ENCODE measurements at places on chromosomes 2 and 18.

DNA sequence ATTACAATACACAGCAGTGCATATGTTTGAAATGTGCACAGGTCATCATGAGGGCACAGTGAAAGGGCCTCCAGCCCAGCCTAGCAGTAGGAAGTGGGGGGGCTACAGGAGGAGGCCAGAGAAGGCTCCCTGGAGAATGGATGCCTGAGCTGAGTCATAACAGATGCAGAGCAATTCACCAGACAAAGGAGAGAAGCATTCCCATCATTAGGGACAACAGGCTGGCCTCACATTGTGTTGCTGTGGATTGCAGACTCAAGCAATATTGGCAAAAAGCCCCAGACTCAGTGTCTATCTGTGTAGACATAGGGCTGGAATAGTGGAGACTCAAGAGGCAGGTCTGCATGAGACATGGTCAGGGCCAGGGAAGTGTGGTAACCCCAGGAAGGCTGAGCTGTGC, 329.9 kb downstream of the DLGAP1 start:
- no peak for DNase-seq

DNA sequence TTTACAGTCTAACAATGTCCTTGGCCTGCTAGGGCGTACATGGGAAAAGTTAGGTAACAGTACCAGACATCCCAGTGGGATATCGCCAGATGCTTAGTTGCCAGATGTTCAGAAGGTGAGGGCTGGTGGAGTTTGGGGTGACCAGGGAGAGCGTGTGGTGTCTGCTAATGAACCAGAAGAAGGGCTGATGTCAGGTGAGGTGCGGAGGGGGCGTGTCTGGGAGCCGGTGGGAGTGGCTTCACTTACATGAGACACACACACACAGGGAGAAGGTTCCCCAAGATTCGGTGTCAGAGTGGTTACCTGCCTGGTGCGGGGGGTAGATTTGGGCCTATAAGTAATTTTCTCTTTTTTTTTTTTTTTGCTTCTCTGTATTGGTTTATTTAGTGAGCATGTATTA, 12.2 kb downstream of the RAB31 start:
- DNase-seq: no peak

DNA sequence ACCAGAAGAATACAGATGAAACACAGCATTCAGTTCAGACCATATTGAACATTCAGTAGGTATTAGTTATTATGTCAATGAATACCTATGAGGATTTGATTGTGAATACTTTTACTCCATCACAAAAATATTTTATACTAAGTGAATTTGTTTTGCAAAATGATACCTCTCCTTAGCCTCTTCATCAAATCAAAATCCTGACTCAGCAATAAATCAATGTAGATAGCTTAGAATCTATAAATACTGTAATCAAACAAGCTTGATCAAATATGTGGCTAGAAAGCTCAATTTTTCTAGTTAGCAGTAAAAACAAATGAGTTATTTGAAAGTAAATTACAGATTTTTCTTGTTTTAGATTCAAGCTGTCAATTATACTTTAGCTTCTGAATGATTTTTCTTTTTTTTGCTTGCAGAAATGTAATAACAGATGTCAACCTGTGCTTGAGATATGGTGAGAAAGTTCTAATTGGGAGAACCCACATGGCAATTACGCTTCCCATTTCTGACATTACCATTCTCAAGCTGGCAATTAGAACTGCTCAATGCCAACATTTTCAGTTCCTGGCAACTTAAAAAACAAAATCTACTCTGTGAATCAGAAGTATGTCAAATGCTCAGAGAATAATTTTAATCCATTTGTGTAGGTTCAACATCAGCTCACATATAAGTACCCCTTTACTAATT, 109.6 kb downstream of the PRELID3A start:
- no peak for DNase-seq

DNA sequence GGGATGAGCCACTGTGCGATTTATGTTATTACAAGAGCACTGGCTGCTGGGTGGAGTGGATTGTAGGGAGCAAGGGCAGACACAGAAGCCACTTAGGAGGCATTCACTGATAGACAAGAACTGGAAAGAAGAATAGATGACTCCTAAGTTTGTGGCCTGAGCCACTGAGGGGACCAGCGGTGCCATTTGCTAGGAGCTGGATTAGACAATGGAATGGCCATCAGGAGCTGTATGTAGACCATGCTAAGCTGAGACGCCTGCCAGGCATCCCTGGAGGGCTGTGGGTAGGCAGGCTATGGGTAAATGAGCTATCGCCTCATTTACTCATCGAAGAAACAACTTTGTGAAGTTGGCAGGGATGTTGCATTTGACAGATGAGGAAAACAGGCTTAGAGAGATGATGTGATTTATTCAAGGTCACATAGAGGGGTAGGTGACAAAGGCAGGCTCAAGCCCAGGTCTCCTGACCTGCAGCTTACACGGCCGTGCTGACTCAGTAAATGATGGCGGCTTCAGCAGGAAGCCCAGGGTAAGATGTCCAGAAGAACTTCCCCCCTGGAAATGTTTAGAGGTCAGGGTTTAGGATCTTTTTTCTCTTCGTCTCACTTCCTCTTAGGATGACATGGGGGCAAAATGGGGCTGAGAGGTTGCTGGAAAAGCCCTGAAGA, 2.8 kb downstream of the MFSD2B start:
- no peak for DNase-seq

GRCh38 chr2:17879137-17879912, 858 bp downstream of the KCNS3 start:
- no peak for DNase-seq

DNA sequence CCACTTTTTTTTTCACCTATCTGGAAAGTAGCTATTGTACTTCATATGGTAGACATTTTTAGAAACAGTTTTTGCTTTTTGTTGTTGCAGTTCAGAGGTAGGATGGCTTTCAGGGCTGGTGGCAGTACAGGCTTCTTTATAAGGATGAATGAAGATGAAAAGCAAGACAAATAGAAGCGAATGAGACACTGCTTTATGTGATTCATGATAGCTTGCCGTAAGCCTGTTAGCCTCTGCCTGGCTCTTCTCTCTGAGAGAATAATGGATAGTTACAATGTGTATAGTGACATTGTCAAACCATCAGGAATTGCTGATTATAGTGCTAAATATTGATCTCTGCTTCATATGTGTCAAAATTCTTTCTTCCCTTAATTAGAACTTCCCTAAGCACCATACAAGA, 173.7 kb downstream of the NR4A2 start:
- DNase-seq: no peak

DNA sequence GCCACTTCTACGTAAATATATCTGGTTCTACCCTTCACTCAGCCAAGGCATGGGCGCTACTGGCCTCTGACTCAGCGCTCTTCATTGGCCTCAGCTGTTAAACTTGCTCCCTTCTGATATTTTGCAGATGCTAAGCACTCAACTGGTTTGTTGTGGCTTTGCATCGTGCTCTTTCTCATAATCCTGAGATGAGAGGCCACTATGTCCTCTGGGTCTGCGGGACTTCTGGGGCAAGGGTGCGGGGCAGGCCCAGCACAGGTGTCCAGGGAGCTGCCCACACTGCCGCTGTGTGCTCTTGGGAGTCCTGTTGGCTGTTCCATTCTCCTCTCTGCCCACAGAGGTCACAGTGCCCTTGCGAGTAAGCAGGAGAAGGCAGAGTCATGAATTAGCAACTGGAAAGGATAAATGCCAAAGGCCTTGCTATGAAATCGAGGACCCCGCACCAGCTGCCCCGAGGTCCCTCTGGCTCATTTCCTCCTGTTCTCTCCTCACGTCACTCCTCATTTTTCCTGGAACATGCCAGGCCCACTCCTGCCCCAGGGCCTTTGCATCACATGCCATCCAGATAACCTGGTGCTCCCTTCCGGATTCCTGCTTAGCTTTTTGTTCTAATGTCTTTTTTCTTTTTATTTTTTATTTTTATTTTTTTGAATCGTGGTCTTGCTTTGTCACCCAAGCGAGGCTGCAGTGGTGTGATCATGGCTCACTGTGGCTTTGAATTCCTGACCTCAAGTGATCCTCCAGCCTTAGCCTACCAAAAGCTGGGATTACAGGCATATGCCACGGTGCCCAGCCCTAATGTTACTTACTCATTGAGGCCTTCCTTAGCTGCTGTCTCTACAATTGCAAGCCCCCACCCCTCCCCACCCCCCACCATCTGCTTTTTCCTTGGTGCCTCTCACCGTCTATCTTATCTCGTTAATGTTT, 34.9 kb upstream of the MAT2A start:
- DNase-seq: no peak

DNA sequence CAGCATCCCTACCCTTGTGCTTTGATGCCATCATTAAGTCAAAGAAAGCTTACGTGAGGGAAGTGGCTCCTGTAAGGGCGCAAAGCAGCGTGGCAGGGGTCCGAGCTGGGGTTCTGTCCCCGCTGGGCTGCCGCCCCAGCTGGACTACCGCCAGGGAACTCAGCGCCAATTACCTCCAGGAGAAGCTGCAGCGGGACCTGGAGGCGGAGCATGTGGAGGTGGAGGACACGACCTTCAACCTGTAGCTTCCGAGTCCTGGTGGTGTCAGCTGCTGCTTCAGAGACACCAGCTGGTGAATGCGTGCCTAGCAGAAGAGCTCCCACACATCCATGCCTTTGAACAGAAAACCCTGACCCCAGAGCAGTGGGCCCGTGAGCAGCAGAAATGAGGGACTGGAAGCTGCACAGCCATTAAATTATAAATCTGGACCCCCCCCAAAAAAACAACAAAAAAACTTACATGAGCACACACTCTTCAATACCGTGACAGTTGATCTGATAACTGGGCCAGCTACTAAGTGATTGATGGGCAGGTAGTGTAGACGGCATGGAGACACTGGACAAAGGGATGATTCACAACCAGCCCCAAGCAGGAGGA, 20.1 kb upstream of the YES1 start:
- no peak for DNase-seq

DNA sequence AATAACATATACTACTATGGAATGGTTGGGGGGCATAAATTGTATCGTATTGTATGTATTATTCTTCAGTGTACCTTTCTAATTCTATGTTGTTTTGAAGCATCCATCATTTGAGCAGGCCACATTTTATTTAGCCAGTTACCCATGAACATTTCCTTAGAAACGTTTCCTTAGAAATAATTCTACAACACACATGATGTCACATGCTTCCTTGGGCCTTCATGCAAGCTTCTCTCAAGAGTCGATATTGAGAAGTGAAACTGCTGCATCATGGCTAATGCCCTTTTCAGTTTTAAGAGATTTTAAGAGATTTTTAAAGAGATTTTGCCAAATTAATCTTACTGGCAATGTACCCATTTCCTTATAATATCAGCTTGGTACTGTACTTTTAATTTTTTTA, 63.9 kb downstream of the ALPK2 start:
- no peak for DNase-seq

GRCh38 chr18:50044402-50044801, 150.5 kb downstream of the MYO5B start:
- DNase-seq: no peak

DNA sequence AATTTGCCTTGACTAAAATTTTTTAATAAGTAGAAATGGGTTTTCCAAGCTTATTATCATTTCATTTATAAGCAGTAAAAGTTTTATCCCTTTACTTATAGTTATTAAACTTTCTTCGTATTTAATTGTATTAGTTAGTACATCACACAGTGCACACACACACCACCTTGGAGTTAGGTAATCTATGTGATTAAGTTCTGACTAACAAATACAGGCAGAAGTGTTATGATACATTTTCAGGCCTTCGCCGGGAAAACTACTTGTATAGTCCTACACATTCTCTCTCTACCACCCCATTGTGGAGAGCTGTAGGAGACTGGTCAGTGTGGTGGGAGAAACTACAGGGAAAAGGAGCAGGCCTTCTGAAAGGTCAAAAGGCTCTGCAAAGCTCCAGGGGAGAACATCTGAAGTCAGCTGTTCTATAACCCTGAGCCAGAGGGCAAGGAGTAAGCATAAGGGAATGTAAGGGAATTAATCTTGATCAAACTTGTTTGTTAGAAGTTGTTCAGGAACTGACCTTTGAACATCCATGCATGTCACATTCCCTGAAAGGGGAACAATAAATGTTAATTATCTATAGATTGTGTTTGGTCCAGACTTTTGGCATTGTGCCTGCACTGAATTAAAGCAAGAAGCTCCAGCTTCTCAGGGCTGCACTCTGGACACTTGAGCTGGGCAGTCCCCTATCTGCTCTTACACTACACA, 231.7 kb downstream of the FSIP2 start:
- no peak for DNase-seq

DNA sequence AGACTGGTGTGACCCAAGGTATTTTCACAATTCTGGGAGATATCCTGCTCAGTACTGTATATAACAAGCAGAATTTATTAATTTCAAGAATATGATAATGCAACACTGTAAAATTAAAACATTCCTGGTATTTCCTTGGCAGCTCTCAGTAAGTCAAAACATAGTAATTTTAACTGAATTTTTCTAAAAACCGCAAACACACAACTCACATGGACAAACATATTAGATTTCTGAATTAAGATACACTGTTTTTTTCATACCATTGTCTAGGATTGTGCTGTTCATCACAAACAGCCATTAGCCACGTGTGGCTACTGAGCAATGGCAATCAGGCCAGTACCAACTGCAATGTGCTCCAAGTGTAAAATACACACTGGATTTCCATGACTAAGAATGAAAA, 29.6 kb downstream of the LPIN2 start:
- DNase-seq: no peak

DNA sequence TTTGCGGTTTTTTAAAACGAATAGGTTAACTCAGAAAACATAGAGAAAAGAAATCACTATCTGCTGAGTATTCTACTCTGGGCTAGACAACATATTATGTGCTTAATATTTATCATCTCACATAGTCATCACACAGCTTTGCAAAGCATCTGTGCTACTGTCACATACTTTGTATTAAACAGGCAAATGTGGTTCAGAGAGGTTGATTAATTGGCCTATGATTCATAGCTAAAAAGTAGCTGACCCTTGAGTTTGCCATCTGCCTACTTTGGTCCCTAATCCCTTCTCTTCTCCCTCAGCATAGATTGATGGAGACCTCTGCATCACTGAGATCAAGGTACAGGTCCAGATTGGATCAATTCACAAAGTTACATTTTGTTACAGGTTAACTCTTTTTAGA, 21.4 kb downstream of the ANKRD30B start:
- no peak for DNase-seq

DNA sequence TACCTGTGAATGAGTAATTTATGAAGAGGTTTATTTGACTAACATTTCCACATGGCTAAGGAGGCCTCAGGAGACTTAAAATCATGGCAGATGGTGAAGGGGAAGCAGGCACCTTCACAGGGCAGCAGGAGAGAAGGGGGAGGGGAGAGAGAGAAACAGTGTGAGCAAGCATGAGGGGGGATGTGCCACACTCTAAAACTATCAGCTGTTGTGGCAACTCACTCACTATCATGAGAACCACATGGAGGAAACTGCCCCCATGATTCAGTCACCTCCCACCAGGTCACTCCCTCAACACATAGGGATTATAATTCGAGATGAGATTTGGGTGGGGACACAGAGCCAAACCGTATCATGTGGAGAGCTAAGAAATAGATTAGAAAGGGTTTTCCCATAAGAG, 309.0 kb downstream of the RDH14 start:
- no peak for DNase-seq

GRCh38 chr18:58405107-58405898, 223.6 kb downstream of the ALPK2 start:
- DNase-seq: no peak

GRCh38 chr2:71950256-71951082, 197.2 kb downstream of the CYP26B1 start:
- no peak for DNase-seq

Data from AG04449 (cell line).